Putamen (tissue), 1 donor: ENCODE measurements at places on chromosomes 11 and 22.

GRCh38 chr11:6228520-6228919 lies 5.9 kb downstream of the FHIP1B start:
- DNase-seq, result no peak

GRCh38 chr11:33772300-33772699 lies 2.0 kb downstream of the FBXO3 start:
- no peak for DNase-seq

- no peak for DNase-seq
These were observed at the start of gene OSM for GRCh38 chr22:30266445-30267381. Gene OSM (minus strand): TSS chr22:30266851. CDS start chr22:30266799, 52 bp downstream.

DNA sequence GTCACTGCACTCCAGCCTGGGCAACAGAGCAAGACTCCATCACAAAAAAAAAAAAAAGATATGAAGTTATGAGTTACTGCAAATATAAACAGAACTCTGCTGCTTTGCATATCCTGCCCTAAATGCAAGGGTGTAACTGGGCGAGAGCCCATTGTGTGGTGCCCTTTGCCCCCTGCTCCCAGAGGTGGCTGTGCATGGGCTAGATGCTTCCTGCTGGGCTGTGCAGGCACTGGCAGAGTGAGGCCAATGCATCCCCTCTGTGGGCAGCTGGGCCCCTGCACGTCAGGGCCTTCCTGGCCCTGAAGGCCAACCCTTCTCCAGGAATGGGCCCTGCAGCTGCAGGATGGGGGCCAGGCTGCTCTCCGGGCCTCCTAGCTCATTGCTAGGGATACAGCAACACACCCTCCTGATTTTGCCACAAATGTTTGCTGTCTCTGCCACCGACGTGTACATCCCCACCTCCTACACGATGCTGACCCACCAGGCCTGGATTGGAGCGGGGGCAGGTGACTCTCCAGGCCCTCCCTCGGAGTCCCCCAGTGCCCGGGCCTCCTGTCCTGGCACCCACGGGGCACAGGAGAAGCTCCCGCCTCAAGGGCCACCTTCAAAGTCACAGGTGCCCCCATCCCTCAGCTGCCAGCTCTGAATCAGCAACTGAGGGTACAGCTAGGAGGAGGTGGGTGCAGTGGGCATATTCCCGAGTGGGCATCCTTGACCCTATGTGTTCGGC lies 40.7 kb upstream of the COMT start:
- DNase-seq, result no peak

- no peak for DNase-seq
These were observed 136.2 kb downstream of the OSBP2 start for GRCh38 chr22:30830907-30831306.

DNA sequence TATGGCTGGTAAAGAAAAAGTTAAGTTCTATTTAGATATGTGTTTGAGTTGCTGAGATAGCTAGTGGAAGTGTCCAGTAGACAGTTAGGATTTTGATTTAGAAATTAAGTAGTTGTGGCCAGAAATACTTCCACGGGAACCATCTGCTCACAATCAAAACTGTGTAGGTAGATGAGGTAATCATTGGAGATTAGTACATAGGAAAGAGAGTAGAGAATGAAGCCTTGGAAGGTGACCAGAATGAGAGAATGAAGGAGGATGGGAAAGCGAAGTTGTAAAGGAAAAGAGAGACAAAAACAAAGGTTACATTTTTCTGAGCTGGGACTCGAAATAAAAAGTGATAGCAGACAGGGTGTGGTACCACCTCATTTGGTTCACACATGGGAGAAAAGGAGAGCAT lies 296.9 kb upstream of the SORL1-AS1 start:
- no peak for DNase-seq

DNA sequence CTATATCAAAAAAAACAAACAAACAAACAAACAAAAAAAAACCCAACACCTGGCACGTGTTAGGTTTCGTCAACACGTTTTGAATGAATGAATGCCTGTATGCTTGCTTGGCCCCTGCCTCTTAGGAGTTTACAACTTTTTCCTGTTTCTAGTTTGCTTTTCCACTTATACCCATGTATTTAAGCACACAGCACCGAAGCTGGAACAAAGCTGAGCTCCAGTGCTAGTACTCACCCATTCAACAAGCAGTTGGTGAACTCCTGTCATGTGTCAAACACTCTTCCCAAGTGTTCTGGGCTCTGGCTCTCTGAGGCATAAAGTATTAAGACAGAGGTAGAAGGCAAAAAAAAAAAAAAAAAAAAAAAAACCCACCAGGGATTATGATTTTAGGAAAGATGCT lies 599.3 kb downstream of the BUD13 start:
- no peak for DNase-seq

DNA sequence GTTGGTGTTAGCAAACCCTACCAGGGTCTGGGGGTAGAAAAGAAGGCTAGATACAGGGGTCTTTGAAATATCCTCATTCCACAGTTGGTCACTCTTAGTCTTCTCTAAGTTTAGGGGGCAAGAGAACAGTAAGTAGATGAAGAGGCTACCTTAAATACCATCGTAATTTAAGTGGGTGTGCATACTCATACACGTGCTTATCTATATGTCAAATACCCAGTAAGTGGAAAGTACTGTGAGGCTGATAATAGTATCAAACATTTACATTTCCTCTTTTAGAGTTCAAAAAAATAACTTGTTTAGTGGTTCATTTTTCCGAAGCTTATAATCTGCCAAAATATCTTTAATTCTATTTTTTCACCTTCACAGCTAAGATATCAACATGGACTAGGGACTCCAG lies 90.7 kb downstream of the WNT11 start:
- no peak for DNase-seq

DNA sequence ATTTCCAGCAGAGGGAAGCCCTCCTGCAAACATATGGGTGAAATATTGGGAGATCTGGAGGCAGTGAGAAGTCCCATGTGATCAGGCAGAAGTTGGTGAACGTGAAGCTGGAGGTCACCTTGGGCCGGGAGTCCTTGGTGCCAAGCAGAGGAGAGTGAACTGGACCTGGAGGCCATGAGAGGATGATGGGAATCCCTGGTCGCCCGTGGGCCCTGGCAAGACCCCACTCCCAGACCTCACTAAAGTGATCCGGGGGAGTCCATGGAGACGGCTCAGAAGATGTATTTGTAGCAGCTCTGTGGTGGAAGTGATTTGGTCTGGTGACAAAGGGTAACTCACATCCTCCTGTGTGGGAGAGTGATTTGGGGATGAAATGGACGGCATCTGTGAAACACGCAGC lies 71.0 kb downstream of the ARHGAP8 start:
- no peak for DNase-seq

DNA sequence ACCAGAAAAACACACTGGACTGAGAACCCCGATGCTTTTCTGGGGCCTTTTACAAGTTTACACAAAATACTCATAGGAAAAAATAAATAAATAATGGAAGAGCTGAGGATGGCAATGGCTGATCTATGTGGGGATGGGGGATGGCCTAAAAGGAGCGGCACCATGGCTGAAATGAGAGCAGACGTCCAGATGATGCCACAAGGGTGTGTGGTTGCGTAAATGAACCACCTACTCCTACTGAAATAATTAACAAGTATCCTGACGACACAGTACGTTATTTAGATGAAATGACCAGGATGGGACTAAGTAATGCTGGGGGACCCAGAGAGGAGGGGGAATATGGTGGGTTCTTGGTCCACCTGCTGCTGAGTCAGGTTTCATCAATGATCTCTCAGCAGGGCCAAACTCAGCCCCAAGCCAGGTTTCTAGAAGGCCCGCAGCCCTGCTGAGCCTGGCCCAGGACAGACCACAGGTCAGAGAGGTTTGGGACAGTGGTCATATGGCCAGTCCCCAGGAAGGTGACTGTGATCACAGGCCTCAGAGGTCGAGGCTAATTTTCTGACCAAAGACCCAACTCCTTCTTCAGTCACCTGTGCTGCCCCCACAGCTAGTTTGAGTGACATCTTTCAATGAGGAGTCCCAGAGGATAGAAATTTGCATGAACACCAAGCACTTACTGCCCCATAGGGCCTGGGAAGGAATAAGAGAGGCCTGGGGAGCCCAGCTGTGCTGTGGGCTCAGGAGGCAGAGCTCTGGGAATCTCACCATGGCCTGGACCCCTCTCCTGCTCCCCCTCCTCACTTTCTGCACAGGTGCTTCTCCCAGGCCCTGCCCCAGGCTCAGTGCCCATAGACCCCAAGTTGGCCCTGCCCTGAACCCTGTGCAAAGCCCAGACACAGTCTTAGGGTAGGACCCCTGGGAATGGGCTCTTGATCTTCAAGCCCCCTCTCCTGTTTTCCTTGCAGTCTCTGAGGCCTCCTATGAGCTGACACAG lies 76.3 kb upstream of the IGLL5 start:
- DNase-seq, result no peak

DNA sequence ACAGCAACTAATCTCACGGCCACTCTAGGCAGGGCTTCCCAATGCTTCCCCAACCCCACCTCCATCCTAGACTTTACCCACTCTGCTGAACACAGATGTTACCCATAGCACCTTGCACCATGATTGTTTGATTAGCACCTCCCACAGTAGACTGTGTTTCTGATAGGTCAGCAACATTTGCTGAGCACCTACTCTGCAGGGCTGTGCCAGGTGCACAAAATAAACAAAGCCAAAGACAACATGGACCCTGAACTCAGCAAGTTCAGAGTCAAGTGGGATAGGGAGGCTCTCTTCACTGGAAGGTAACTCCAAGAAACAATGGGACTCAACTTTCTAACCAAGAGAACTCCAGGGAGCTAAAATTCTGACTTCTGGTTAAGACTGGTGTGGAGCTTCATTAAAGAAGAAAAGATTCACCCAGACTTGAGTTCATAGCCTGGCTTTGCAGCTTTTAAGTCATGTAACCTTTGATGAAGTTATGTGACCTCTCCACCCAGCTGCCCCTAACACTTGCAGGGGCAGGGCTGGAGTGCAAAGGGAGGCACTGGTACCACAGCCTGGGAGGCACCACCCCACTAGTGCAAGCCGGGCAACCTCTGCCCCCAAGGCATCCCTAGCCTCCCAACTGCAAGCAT lies 6.7 kb upstream of the RTN4RL2 start:
- no peak for DNase-seq

DNA sequence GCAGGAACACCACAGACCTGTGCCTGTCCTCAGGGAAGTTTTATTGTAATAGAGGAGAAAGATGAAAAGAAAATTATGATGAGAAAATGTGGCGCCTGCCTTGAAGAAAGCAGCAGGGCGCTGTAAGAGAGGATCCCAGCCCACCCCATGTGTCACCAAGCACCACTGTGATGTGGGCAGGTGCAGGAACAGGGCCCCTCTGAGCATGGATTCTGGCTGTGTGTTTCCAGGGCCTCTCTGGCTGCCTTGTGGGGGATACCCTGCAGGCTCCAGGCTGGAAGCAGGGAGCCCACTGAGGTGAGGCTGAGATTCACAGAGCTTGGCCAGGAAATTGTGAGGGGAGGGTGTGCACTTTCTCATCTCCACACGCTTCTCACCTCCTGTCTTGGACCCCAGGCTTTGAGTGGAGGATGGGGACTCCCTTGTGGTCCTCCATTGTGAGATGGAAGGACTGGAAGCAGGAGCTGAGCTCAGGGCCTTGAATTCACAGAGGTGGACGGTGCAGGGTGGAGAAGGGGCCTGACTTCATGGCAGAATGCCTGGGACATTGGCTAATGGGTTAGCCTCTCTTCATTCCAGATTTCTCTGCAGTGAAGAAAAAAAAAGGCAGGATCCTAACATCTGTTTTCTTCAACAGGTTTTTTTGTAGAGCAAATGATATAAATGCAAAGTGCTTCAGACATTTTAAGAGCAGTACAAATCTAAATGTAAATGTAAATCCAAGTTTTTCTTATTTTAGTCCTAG lies 246.6 kb upstream of the B3GAT1 start:
- DNase-seq, result no peak

DNA sequence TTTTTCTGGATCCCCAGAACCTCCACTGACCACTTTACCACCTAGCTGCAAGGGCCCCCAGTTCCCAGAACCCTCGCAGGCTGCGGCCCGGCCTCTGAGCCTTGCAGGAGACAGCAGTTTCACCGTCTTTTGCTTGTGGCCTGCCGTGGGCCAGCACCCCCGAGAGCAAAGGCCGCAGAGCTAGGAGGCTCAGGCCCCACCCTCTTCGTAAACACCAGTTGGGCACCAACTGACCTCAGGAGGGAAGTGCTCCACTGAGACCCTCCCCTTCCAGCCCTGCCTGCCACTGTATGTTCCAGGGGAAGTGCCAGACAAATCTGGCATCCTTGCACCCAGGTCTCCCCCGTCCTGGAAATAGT lies 23.4 kb upstream of the CREB3L1 start:
- no peak for DNase-seq

GRCh38 chr11:27058456-27058855 lies 17.8 kb downstream of the BBOX1 start:
- no peak for DNase-seq

DNA sequence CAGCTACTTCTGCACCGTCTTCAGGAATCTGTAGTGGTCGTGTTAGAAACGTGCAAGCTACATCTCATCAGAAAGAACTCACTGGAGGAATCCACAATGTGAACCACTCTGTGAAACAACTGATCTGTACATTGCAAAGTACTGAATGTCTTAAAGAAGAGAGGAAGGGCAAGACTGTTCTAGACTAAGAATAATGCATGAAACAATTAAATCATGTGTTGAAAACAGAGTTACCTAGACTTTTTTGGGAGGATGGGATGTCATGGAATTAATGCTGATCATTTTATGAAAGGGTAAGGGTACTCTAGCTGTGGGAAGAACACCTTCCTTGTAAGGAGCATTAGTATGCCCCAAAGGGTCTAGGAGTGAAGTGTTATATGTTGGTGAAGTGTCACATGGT lies 60.6 kb upstream of the YPEL1 start:
- no peak for DNase-seq

GRCh38 chr11:6300325-6300724 lies 20.0 kb downstream of the CAVIN3 start:
- DNase-seq, result no peak

GRCh38 chr11:63869683-63870082 lies 30.8 kb downstream of the MARK2 start:
- DNase-seq, result no peak

DNA sequence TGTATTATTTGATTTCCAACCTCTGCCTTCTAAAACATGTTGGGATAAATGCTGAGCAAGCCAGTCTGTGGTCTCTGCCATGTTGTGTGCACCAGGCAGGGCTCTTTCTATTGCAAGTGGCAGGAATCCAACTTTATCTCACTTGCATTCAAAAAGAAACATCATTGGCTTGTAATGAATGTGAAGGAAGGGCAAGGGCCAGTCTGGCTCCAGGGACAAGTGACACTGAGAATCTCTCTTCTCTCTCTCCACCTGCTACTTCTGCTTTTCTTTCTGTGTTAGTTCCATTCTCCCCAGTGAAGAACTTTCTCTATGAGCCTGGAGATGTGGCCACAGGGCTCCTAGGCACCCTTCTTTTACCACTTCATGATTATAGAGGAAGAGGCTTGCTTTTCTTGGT lies 329.9 kb upstream of the NCAM1 start:
- DNase-seq, result no peak

DNA sequence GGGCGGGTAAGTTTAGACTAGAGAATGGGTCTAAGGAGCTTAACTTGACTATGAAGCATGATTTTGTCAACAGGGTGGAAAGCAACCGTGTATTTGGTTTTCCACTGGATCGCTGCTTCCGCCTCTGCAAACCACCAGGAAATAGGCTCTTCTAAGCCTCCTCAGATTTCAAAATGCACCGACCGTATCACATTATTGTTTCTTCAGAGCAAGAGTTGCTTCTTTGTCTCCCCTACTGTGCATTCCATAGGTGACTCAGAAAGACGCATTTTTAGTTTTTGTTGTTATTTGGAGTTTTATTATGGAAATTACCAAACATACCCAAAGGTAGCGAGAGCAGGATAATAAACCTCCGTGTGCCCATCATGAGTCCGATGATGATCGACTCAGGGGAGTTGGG lies 64.3 kb upstream of the RASD2 start:
- no peak for DNase-seq

GRCh38 chr11:35146074-35146521 lies 7.1 kb downstream of the CD44 start:
- DNase-seq, result no peak

GRCh38 chr22:36184433-36185025 lies 17.1 kb downstream of the APOL4 start:
- DNase-seq, result peak; percentile 43
